Smooth muscle cell of the coronary artery (primary cell): ENCODE measurements at places on chromosomes 12 and 14. TPM values are rescaled to one million over a fixed set of nuclear protein-coding genes. Genes with fewer than 3 reads are reported as not detected.

The MSRB3 gene
- 39.5 and 44.5 TPM in 2 replicates for total RNA-seq

The CNOT2 gene
- total RNA-seq: 119 and 193 TPM in 2 replicates

The GNPTAB gene
- 21.6 and 41.8 TPM in 2 replicates for total RNA-seq

The SYCP3 gene
- total RNA-seq: 0.08 and 0.12 TPM in 2 replicates

The TPPP2 gene
- total RNA-seq: not detected in 2 replicates

The TAS2R42 gene
- total RNA-seq: not detected in 2 replicates

The RGS6 gene
- total RNA-seq: under 0.01 TPM in 1 of 2 replicates, not detected in the other

The CPNE6 gene
- not detected in 2 replicates for total RNA-seq

The NPAS3 gene
- 0.08 and 1.1 TPM in 2 replicates for total RNA-seq

The CAPZA3 gene
- total RNA-seq: not detected in 2 replicates

The ASCL1 gene
- not detected in 2 replicates for total RNA-seq

The POTEM gene
- not detected in 2 replicates for total RNA-seq

The PDZRN4 gene
- 1.1 TPM in 1 of 2 replicates, not detected in the other for total RNA-seq

The KLHDC1 gene
- total RNA-seq: 2.9 and 9.4 TPM in 2 replicates

The ZFHX2 gene
- 0.08 and 0.35 TPM in 2 replicates for total RNA-seq

The RPL10L gene
- total RNA-seq: not detected in 2 replicates

The KCNA5 gene
- total RNA-seq: under 0.01 TPM in 1 of 2 replicates, not detected in the other

The TMEM63C gene
- total RNA-seq: 2.0 TPM in 1 of 2 replicates, not detected in the other

The ESPL1 gene
- 0.70 and 1.2 TPM in 2 replicates for total RNA-seq

The DMAC2L gene
- total RNA-seq: 2.3 and 4.1 TPM in 2 replicates

The NANOG gene
- not detected in 2 replicates for total RNA-seq

The TAS2R50 gene
- total RNA-seq: 1.3 and 1.8 TPM in 2 replicates

The DTX1 gene
- total RNA-seq: under 0.01 and 0.15 TPM in 2 replicates

The RAD51B gene
- total RNA-seq: 8.3 and 10.9 TPM in 2 replicates

The MUCL1 gene
- not detected in 2 replicates for total RNA-seq

The AICDA gene
- total RNA-seq: 0.08 TPM in 1 of 2 replicates, not detected in the other

The PGF gene
- 16.2 and 29.3 TPM in 2 replicates for total RNA-seq

The TSPAN8 gene
- 0.35 and 154 TPM in 2 replicates for total RNA-seq

The DCN gene
- 204 and 961 TPM in 2 replicates for total RNA-seq

The TMBIM6 gene
- 238 and 243 TPM in 2 replicates for total RNA-seq

The KRT74 gene
- not detected in 2 replicates for total RNA-seq

The ARHGAP9 gene
- total RNA-seq: 0.30 TPM in 1 of 2 replicates, not detected in the other

The USP15 gene
- total RNA-seq: 59.0 and 65.1 TPM in 2 replicates

The DIO3 gene
- total RNA-seq: not detected in 2 replicates

The RITA1 gene
- total RNA-seq: 8.4 and 11.8 TPM in 2 replicates

The CISTR gene
- total RNA-seq: not detected in 2 replicates

The TBPL2 gene
- not detected in 2 replicates for total RNA-seq

The FITM1 gene
- total RNA-seq: 0.23 TPM in 1 of 2 replicates, not detected in the other

The MANSC4 gene
- total RNA-seq: not detected in 2 replicates

The NAV3 gene
- total RNA-seq: 39.5 and 102 TPM in 2 replicates

The SPTB gene
- 0.15 TPM in 1 of 2 replicates, not detected in the other for total RNA-seq

The GPR162 gene
- total RNA-seq: 1.3 and 4.3 TPM in 2 replicates

The INHBE gene
- total RNA-seq: 1.3 and 2.5 TPM in 2 replicates

The KRT81 gene
- 0.23 TPM in 1 of 2 replicates, not detected in the other for total RNA-seq

The RIN3 gene
- 2.3 and 2.6 TPM in 2 replicates for total RNA-seq

The FAM222A gene
- total RNA-seq: 0.08 TPM in 1 of 2 replicates, not detected in the other

The HOTAIR gene
- total RNA-seq: not detected in 2 replicates

The PWP1 gene
- total RNA-seq: 99.1 and 247 TPM in 2 replicates

The IL22 gene
- not detected in 2 replicates for total RNA-seq

The GPRC5A gene
- total RNA-seq: 0.82 and 11.6 TPM in 2 replicates

The CDCA4 gene
- 9.6 and 16.2 TPM in 2 replicates for total RNA-seq
